ENCODE measurements at places on chromosomes 7 and 10. TPM values are rescaled to one million over a fixed set of nuclear protein-coding genes. Genes with fewer than 3 reads are reported as not detected.

Gene FGFBP3
- total RNA-seq = 5.2 TPM

Gene GRM3
- 1.7 TPM for total RNA-seq

Gene ACTR3C
- 0.92 TPM for total RNA-seq

Gene ALOX5
- 1.0 TPM for total RNA-seq

Gene LBX1
- total RNA-seq = not detected

Gene GPR15LG
- not detected for total RNA-seq

Gene DLD
- total RNA-seq = 65.2 TPM

Gene C10orf105
- total RNA-seq = 0.27 TPM

Gene GBX1
- total RNA-seq = not detected

Gene FAM237B
- total RNA-seq = not detected

Gene STOX1
- total RNA-seq = 4.5 TPM

Gene TRIM50
- total RNA-seq = not detected

DNA sequence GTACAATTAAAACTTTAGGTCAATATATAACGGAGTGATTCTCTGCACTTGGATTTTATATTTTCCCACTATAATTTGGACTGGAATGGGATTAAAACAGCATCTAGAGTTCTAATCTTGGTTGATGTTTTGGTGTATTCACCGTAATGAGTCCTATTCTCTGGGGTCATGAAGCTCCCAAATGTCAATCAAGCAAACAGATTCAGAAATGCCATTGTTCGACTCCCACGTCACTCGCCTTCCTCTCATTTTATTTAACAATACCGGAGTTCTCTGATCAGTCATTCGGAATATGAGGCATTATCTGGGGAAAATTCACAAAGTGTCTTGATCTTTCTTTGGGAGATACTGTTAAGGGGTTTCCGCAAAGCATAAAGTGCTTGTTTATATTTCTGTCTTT is 26.5 kb downstream of the SKIDA1 start:
- DNase-seq = peak; percentile 25
- H3K4me1 ChIP-seq = peaks cover 41% of the 10 kb centered on the region

GRCh38 chr7:127586346-127586745 is 950 bp upstream of the GCC1 start:
- H3K36me3 ChIP-seq = peaks cover 42% of the 10 kb centered on the region
- no peak for DNase-seq
- peak overlapping the region; percentile 94 for H3K4me3 ChIP-seq
- no peaks in the 10 kb centered on the region for H3K27me3 ChIP-seq
- no peak overlapping the region for H3K27ac ChIP-seq

DNA sequence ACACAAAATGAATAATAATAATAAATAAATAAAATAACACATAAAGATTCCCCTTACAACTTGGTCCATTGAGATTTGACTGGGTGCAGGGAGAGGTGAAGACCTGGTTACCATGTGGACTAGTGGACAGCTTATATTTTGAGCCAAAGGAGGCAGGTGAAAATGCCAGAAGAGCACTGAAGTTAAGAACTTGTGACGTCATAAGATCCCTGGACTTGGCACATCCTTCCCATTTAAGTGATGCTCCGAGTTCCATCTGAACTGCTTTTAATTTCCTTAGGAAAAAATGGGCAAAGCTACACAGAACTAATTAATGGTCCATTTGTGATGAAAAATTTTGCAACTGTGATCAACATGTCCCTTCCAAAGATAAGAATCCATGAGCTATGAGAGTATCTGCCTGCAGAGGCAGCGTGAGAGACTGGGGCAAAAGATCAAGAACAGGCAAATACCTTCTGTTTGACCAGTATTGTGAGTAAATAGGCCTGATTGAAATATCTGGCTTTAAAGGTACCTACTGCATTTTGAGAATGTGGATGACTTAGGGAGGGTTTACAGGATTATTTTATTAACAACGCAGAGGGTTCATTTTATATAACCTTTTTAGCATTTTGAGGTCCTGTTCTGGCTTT is 101.2 kb upstream of the POT1 start:
- DNase-seq = no peak
- H3K4me1 ChIP-seq = no peaks in the 10 kb centered on the region
- no peak overlapping the region for H3K27ac ChIP-seq
- H3K4me3 ChIP-seq = no peak overlapping the region
- H3K36me3 ChIP-seq = no peaks in the 10 kb centered on the region

DNA sequence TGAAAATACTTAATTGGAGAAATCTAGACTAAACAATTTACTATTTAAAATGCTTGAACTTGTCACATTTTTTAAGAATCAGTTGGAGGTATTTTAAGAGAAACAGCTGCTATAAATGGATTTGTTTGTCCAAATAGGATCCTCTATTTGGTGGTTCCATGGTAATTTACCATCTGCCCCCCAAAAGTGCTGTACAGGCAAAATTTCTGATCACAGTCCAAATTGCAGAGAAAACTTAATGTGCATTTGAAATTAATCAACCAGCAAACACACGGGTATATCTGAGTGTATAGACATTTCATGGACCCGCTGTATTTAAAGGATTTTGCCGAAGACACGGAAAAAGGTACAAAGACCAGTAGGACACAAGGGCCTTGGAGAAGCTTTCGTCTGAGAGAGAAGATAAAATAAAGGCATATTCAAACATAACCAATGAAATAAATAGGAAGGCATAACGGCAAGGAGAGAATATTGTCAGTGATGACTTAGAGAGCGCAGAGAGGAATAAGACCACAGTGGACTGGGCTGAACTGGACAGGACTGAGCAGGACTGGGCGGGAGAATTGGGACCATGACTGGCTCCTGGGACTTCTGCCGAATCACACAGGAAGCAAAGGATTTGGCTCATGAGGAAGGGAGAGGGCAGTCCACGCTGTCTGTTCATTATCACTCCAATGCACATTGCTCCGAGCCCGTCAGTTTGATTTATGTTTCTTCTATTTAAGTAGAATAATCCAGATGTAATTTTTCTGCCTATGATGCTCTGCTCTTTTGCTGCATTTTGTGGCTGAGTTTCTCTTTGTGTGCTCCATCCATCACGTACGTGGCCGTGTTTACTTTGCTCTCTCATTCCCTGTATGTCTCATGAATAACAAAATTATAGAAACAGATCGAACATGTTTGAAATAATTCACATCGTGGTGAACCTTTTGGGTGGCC is 112.8 kb downstream of the PRLHR start:
- H3K27ac ChIP-seq = no peak overlapping the region
- no peak for DNase-seq

GRCh38 chr7:121714559-121715303 is 158.2 kb upstream of the PTPRZ1 start:
- no peaks in the 10 kb centered on the region for H3K36me3 ChIP-seq
- peak overlapping the region; percentile 61 for H3K4me3 ChIP-seq
- DNase-seq = no peak
- peaks cover 10% of the 10 kb centered on the region for H3K4me1 ChIP-seq
- H3K27ac ChIP-seq = peak overlapping the region; percentile 11

DNA sequence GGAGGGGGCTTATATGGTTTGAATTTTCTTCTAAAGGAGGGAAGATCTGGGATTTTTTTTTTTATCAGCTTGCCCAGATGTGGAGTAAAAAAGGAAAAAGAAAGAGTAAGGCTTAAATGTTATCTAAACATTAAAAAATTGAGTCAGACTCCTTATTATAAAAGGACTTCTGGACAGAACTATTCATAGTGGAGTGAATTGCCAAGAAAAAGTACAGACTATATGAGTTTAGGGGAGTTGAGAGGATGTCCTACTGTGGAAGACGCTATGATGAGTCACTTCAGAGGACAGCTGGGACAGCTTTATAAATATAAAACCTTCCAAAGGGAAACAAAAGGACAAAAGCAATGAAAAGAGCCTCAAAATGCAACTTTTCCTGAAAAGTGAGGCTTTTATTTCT is 73.0 kb downstream of the TFPI2 start:
- peaks cover 4% of the 10 kb centered on the region for H3K4me1 ChIP-seq
- peak overlapping the region; percentile 75 for H3K27ac ChIP-seq
- no peaks in the 10 kb centered on the region for H3K36me3 ChIP-seq
- no peak overlapping the region for H3K4me3 ChIP-seq
- no peak for DNase-seq

- no peak overlapping the region for H3K27ac ChIP-seq
- DNase-seq = peak; percentile 20
- H3K27me3 ChIP-seq = peaks cover 100% of the 10 kb centered on the region
These were observed 5.1 kb upstream of the HOXA11 start for GRCh38 chr7:27189997-27190748.

DNA sequence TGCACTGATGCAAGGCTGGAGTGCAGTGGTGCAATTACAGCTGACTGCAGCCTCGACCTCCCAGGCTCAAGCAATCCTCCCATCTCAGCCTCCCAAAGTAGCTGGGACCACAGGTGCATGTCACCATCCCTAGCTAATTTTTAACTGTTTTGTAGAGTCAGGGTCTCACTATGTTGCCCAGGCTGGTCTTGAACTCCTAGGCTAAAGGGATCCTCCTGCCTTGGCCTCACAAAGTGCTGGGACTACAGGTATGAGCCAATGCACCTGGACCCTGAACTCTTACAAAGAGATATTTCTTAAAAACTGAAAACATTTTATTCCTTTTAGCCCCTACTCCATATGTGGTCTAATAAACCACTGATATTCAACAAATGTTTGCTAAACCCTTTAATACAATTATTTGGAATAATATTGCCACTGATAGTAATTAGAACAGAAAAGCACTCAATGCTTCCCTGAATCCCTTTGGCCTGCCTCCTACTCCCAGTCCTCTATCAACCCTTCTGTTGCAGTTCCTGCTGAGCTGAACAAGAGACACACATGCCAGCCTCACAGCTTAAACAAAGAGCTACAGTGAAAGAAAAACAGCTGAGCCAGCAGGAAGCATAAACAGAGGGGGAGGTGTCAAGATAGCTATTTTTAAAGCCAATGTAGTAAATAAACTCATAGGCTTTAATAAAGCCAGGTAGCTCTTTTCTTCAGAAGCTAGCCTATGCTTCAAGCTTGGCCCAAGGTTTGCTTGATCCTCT is 7.0 kb upstream of the GNAI1 start:
- peak overlapping the region; percentile 32 for H3K27ac ChIP-seq
- peak; percentile 77 for DNase-seq
- H3K27me3 ChIP-seq = peaks cover 10% of the 10 kb centered on the region
- peak overlapping the region; percentile 25 for H3K4me3 ChIP-seq

DNA sequence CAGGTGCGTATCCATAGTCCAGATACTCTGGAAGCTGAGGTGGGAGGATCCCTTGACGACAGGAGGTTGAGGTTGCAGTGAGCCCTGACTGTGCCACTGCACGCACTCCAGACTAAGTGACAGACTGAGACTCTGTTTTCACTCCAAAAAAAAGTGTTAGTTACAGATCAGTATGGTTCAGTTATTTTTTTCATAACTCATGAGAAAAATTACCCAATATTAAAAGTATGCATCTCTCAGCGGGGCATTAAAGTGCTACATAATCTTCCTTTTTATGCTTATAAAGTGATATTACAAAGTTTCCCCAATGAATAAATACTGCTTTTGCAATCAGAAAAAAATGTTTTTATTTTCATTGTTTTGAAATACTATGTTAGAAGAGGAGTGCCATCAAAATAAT is 147.9 kb downstream of the ZNF438 start:
- no peaks in the 10 kb centered on the region for H3K4me1 ChIP-seq
- H3K4me3 ChIP-seq = no peak overlapping the region
- H3K27ac ChIP-seq = no peak overlapping the region
- H3K36me3 ChIP-seq = no peaks in the 10 kb centered on the region
- DNase-seq = no peak

- no peak overlapping the region for H3K4me3 ChIP-seq
- no peak for DNase-seq
- no peak overlapping the region for H3K27ac ChIP-seq
- no peaks in the 10 kb centered on the region for H3K36me3 ChIP-seq
- H3K27me3 ChIP-seq = no peaks in the 10 kb centered on the region
These were observed 161.1 kb upstream of the RHEB start for GRCh38 chr7:151680810-151681209.

- H3K4me1 ChIP-seq = no peaks in the 10 kb centered on the region
- DNase-seq = no peak
- no peak overlapping the region for H3K27ac ChIP-seq
- H3K36me3 ChIP-seq = peaks cover 28% of the 10 kb centered on the region
- no peaks in the 10 kb centered on the region for H3K27me3 ChIP-seq
- no peak overlapping the region for H3K4me3 ChIP-seq
These were observed 4.6 kb downstream of the POLM start for GRCh38 chr7:44077681-44078091.

DNA sequence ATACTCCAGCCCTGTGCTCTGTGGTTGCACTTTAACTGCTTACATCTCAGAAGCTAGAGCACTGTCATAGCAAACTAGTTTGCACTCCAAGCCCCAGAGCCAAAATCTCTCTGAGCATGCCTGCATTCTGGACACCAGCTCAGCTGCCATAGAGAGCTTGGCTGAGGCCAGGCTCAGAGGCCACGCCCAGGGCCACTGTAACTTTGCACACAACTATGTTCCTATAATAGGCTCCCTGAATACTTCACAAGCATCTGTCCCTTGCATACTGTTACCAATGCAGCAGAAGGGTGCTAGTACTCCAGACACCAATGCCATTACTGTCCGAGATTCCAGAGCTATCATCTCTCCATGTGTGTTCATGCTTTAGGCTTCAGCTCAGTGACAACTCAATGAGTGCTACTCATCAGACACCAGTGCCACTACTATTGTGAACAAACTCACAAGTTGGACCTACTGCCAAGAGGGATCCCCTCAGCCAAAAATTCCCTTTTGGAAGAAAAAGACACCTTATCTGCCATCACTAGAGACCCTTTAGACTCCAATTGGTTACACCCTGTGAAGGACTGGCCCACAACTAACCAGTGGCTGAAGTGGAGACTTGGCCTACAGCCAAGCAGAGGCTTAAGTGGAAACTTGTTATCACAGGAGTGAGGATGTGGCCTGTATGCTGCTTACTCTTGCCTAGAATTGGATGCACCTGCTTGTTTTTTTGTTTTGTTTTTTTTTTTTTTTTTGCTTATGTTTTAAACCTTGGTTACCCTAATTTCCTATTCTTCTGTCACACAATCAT is 211.6 kb upstream of the MAGI2 start:
- no peaks in the 10 kb centered on the region for H3K27me3 ChIP-seq
- H3K27ac ChIP-seq = no peak overlapping the region
- H3K36me3 ChIP-seq = no peaks in the 10 kb centered on the region
- no peaks in the 10 kb centered on the region for H3K4me1 ChIP-seq
- no peak for DNase-seq

DNA sequence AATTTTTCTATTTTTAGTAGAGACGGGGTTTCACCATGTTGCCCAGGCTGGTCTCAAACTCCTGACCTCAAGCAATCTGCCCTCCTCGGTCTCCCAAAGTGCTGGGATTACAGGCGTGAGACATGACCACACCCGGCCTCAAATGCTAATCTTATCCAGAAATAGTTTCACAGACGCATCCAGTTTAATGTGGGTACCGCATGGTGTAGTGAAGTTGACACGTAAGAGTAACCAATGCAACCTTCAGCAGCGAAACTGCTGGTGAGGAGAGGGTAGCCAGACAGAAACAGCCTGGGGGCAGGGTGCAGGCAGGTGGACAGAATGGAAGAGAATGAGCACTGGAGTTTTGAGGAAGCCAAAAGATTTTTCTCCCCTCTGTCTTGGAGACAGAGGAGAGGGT is 63.5 kb upstream of the FAM180A start:
- no peak for DNase-seq
- H3K4me3 ChIP-seq = no peak overlapping the region
- no peaks in the 10 kb centered on the region for H3K36me3 ChIP-seq
- no peak overlapping the region for H3K27ac ChIP-seq
- H3K4me1 ChIP-seq = no peaks in the 10 kb centered on the region
